ENCODE measurements at places on chromosomes 7 and 10.

DNA sequence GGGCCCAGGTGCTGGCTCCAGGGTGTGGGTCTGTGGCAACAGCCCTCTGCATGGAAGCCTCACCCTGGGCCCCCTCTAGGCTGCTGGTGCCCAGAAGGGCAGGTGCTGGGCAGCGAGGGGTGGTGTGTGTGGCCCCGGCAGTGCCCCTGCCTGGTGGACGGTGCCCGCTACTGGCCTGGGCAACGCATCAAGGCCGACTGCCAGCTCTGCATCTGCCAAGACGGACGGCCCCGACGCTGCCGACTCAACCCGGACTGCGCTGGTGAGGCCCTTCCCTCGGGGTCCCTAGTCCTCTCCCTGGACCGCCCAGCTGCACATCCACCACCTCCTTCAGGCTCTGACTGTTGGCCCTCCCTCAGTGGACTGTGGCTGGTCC lies 18.8 kb upstream of the ZNF467 start:
- DNase-seq: no peak

- DNase-seq: no peak
Measured at GRCh38 chr10:30309403-30309802, 39.7 kb downstream of the MTPAP start.

GRCh38 chr10:100013621-100014020 lies 3.9 kb upstream of the DNMBP start:
- no peak for DNase-seq

DNA sequence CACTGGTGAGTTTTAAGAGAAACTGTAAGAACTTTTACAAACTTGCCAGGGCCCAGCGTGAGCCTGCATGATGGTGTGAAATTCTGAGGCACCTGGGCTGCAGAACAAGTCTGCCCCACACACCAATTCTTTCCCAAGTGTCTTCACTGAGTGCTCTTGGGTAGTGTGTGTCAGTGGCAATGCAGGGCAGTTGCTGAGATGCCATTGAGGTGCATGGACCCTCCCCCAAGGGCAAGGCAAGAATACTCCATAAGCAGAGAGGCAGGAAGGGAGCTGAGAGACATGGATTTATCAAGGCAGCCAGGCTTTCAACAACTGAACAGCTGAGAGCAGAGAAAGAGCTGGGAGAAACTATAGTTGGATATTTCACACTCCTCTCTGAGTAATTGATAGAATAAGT lies 801.2 kb downstream of the GRID1 start:
- no peak for DNase-seq

DNA sequence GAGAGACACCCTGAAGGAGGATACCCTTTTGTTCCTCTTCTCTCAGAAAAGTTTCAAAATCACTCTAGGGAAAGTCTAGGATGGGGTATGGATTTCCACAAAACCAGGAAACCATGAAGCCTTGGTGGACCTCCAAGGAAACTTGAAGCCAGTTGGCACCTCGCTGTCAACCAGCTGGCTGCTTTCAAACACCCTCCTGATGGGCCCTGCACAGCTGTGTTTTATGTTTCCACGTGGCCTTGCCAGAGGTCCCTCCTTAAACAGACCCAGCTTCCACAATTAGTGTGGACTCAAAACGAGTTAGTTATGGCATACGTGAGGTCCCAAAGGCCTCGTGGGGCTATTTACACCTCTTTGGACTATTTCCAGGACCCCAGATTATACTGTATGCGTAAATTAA lies 5.9 kb downstream of the PPP1R3A start:
- no peak for DNase-seq

DNA sequence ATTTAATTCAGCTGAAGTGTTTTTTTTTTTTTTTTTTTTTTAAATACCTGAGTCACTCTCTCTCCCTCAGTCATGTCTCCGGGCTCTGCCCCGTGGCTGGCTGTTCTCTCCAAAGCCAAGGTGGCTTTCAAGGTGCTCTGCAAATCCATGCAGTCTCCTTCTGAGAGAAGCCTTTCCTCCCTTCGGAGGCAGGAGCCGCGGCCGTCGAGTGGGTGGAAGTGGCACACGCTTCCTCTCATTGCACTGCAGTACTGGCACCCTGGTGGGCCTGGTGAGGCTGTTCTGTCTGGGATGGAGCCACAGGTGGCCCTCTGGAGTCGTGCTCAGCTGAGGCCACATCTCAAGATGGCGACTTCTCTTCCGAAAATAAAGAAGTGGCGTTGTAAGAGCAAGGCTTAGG lies 221.8 kb downstream of the GLRX3 start:
- no peak for DNase-seq

GRCh38 chr7:34220506-34221185 lies 315.3 kb downstream of the BMPER start:
- no peak for DNase-seq

- no peak for DNase-seq
Measured at GRCh38 chr7:103097041-103097440, 22.1 kb downstream of the ARMC10 start.

- no peak for DNase-seq
Measured at GRCh38 chr7:99485094-99485493, 12.4 kb downstream of the ZNF789 start.

GRCh38 chr7:150381096-150381495 lies 2.0 kb downstream of the ZNF775 start:
- no peak for DNase-seq

DNA sequence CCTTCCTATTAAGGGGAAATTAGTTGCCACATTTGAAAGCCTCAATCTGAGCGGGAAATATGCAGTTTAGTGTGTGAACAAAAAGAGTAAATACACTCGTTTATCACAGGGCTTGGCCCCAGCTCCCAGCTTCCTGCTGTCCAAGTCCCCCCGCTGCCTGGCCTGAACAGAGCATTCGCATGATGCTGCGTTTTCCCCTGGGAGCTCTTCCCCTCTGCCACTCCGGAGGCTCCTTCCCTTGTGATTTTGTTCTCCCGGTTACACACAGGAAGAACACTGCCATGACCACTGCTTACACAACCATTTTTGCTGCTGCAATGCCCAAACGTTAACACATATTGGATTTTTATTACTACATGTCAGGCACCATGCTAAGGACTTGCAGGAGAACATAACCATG lies 120.7 kb upstream of the ADARB2 start:
- DNase-seq: no peak

GRCh38 chr7:113936535-113936934 lies 17.7 kb upstream of the PPP1R3A start:
- DNase-seq: no peak

DNA sequence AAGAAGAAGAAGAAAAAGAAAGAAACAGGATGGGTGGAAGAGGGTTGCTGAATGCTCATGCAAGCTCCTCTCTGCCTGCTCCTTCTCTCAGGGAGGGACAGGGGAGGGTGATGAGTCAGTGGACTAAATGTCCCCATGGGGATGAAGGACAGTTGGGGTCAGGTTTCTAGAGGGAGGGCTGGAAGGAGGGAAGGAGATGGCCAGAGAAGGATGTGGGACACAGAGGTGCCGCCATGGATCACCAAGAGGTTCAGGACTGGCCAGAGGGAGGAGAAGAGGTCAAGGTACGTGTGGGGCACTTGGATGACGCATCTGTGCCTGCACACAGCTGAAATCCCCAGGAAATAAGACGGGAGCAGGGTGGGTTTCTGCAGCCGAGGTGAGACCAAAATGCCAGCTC lies 88.9 kb upstream of the GTF2I start:
- DNase-seq: no peak

- no peak for DNase-seq
Measured at GRCh38 chr10:19778996-19779395, 37.2 kb upstream of the PLXDC2 start.

GRCh38 chr7:45026984-45027773 lies 27.2 kb downstream of the CCM2 start:
- no peak for DNase-seq

- no peak for DNase-seq
Measured at GRCh38 chr10:105398202-105398601, 757.1 kb downstream of the SORCS3 start.

- DNase-seq: no peak
Measured at GRCh38 chr7:2708547-2709310, 20.7 kb downstream of the AMZ1 start.

DNA sequence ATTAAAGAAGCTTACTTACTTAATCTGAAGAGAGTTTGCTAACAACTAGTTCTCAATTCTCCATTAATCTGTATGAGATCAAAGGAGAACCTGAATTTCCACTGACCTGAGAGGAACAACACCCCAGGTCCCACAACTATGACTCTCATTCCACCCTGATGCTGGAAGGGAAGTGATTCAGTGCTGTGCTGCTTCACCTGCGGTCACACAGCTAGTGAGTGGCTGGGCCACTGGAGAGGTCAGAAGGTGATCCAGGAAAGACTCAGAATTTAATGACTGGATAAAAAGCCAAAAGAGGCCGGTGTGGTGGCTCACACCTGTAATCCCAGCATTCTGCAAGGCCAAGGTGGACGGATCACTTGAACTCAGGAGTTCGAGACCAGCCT lies 23.6 kb downstream of the SORBS1 start:
- no peak for DNase-seq

- DNase-seq: no peak
Measured at GRCh38 chr10:103281753-103282152, 4.8 kb downstream of the INA start.

- DNase-seq: no peak
Measured at GRCh38 chr10:35304649-35305048, 31.7 kb upstream of the CCNY start.

- peak; percentile 36 for DNase-seq
Measured at GRCh38 chr7:143305423-143306070, 10.4 kb upstream of the CLCN1 start.

GRCh38 chr10:94992811-94993210 lies 54.4 kb downstream of the CYP2C9 start:
- DNase-seq: no peak

DNA sequence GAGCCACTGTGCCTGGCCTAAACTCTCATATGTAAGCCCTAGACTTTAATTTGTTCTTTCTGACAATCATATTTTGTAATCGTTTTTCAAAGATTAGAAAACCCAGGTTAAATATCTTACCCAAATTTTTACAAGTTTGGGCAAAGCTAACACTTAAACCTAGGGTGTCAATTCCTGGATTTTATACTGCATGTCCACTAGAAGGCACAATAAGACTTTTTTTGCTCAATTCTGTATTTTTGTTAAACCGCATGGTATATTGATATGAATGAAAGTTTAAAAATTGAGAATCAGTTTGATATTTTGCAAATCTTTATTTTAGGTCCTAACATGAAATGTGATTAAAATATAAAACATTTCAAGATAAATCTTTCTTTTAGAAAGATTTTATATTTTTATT lies 29.3 kb downstream of the DYNC2I1 start:
- DNase-seq: no peak

GRCh38 chr10:71840958-71841335 lies 10.1 kb downstream of the PSAP start:
- no peak for DNase-seq

DNA sequence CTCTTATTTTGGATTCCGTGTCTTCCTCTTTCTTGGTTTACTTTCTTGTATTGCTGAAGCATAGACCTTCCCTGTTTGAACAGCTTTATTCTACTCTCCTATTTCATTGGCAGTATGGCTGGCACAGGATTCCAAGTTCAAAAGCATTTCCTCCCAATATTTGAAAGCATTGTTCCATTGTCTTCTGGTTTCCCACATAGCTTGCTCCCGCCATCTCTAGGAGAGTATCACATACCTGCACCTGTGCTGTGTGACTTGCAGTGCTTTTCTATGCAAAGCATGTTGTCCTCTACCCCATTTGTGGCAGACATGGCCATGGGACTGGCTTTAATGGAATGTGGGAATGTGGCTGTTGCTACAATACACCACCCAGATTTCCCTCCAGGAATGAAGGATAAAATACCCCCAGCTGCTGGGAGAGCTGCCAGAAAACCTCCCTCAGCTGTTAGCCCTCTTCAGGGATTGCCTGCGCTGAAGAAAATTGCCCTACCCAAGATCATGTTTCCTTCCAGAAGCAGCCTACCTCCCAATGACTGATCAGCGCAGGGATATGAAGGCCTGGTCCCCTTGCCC lies 6.9 kb upstream of the MYOF start:
- no peak for DNase-seq

GRCh38 chr10:117486606-117487005 lies 55.9 kb upstream of the EMX2 start:
- no peak for DNase-seq

GRCh38 chr7:43591558-43592180 lies 8.8 kb downstream of the STK17A start:
- no peak for DNase-seq

DNA sequence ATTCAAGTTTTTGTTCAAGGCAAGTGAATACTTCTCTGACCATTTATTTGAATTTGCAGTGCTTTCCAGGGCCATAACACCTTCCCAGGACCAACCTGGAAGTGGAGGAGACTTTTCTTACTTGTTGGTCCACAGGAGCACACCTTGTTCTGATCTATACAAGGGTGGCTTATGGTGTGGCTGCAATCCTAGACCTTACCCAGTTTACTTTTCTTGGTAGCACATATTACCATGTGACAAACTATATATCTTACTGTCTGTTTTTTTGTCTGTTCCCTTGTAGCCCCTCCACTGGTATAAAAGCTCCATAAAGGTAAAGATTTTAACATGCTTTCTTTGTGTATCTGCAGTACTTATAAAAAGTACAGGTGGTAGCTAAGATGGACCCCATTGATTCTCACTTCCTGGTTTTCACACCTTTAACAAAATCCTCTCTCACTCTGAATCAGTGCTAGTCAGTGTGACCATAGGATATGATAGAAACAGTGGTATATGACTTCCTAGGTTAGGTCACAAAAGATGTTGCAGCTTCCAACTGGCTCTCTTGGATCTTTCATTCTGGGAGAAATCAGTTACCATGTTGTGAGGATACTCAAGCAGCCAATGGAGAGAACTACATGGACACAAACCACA lies 5.6 kb upstream of the ASB4 start:
- no peak for DNase-seq

GRCh38 chr10:7945034-7945433 lies 109.5 kb upstream of the GATA3 start:
- DNase-seq: no peak

DNA sequence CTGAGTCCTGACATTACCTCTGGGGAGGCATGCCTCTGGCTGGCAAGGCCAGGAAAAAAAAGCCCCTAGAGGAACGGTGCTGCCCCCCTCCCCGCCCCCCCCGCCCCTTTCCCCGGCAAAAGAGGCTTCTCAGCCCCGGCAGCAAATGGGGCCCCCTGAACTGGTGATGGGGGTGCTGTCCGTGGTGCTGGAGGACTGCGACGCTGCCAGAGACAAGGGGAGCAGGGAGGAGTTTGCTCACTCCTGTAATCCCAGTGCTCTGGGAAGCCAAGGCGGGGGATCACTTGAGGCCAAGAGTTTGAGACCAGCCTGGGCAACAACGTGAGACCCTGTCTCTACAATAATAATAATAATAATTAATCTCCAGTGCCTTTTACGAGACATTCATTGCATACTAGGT lies 23.7 kb downstream of the SRRM3 start:
- DNase-seq: no peak

GRCh38 chr10:26378861-26379294 lies 59.3 kb upstream of the APBB1IP start:
- no peak for DNase-seq

DNA sequence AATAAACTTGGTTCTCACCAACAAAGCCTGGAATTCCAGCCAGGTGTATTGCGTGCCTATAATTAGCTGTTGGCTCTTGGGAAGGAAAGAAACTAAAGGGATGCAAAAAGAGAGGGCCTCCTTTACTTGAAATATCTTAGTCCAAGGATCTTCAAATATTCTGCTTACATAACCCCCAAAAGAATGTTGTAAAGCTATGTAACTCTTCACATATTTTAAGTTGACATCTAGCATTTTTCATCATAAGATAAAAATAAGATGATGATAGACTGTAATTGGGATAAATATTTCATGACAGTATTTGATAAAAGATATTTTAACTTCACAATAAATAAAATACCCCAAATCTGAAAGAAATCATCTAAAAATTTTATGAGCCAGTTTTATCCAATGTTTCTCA lies 52.5 kb upstream of the SEPTIN7 start:
- no peak for DNase-seq
